ENCODE measurements at places on chromosomes 2 and 18.

DNA sequence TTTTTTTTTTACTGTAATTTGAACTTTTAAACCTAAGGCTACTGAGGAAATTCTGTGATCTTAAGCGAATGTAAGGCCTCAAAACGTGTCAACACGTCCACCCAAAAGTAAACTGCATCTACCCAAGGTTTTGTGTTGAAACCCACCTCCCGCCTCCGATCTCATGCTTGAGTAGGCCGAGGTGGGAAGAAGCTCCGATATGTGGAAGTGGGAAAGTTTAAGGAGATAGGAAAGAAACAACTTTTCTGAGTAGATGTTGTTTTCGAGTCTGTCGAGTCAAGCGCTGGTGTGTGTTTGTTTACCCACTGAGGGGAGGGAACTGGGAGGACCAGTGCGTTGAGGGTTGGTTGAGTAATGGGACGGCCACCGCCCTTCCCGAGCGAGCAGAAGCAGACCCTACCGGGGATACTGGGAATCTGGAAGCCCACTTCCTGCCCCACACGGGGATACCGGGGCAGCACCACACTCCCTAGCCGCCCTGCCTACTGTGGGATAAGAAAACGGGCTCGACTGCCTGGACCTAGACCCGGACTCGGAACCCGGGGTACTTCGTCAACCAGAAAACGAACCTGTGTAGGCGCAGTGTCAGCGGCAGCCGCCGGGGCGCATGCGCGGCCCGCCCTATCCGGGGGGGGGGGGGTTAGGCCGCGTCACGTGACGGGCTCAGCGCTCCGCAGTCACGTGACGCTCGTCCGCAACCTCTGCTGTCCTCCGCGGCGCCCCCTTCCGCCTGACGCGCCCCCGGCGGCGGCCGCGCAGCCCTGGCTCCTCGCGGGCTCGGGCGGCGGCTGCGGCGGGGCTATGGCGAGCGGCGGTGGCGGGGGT is at the start of gene RETREG2:
TSS of gene RETREG2 (plus strand) at position 724 of the 825 bp plus-strand sequence. CDS start at position 802, 78 bp downstream.
- DNase-seq: peak; percentile 91

- DNase-seq: no peak
These were observed 149.7 kb downstream of the EN1 start for GRCh38 chr2:118697781-118698180.

GRCh38 chr2:98372579-98372978 is 26.3 kb downstream of the CNGA3 start:
- DNase-seq: no peak

DNA sequence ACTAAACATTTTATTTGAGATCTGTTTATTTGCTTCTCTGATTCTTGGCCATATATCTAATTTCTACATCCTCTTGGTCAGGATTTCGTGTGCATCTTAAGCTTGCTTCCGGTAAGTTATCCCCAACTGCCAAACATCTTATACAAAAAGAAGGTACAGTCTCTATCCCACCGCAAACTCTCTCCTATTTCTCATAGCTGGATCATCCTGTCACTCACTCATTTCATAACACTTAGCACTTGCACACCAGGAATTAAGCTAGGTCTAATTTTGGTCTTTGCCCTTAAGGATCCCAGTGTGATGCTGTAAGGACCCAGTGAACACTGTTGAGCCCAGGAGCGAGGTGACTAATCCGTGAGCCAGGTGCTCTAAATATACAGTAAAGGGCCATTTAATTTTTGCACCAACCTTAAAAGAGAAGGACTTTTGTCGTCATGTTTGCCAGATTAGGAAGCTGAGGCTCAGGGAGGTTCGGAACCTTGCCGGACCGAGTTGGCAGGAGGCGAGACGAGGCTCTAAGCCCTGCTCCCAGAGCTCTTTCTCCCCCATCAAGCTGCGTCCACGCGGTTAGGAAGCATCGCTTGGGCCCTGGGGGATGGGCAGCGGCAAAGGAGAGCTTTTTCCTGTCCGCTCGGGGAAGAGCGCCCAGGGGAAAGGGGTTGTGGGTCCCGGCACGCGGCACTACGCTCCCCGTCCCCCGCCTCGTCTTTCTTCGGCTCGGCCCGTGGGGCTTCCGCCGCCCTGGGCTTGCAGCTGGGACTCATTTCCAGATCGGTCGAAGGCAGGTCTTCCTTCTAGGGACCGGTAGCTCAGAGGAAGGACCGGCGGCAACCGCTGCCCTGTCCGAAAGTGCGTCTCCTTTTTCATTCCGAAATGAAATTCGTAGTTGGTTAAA is 4.1 kb upstream of the ITPRIPL1 start:
- DNase-seq: no peak

GRCh38 chr2:8515864-8516533 is 165.9 kb upstream of the ID2 start:
- DNase-seq: no peak

DNA sequence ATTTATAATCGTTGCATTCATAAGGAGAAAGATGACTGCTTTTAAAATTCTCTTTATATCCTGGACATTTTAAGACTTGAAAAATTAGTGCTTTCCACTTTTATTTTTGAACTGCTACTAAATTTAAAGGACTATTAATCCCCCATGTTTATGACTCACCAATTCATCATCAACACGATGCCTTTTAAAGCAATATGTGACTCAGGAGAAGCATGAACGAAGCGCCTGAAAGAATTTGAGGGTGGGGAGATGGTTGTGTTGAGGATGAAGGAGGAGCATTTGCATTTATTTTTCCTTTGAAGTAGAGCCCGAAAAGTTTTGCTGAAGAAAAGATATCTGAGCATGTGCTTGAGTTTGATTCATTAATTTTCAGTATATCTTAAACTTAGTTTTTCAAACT is 192.2 kb upstream of the LRRTM1 start:
- no peak for DNase-seq

GRCh38 chr18:475202-476031 is 25.1 kb downstream of the COLEC12 start:
- DNase-seq: no peak

GRCh38 chr2:9113262-9113661 is 93.3 kb upstream of the ASAP2 start:
- no peak for DNase-seq

GRCh38 chr2:39914949-39915348 is 135.9 kb upstream of the THUMPD2 start:
- no peak for DNase-seq

DNA sequence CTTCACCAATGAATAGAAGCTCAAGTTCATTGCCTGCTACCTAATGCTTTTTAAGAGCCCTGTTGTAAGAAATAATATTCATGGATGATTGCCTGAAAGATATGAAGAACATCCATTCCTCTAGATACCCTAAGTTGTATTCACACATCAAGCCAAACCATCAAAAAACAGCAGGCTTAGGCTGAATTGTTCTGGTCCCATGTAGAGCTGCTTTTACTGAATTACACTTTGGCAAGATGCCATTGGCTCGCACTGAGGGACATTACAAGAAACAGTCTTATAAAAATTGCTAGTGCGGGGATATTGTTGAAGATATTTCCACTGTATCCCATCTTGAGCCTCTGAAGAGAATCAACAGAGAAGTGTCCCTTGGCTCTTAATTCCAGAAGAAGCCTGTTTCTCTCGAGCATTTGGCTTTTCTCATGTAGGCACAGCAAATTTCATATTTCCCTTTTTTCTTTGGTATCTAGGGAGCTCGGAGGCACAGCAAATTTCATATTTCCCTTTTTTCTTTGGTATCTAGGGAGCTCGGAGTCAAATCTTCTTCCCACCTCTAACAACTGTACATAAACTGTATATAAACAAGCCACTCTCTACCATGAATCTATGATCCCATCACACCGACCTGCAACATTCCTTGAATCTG is 107.5 kb downstream of the COLEC12 start:
- DNase-seq: no peak

- DNase-seq: no peak
These were observed 138.8 kb downstream of the MYT1L start for GRCh38 chr2:2192091-2192955.

- DNase-seq: no peak
These were observed 345.9 kb downstream of the TSN start for GRCh38 chr2:122101319-122101718.

- DNase-seq: no peak
These were observed 38.8 kb downstream of the ADAM23 start for GRCh38 chr2:206482123-206482522.

- peak; percentile 46 for DNase-seq
These were observed 202.1 kb downstream of the RNF144A start for GRCh38 chr2:7119132-7119835.

DNA sequence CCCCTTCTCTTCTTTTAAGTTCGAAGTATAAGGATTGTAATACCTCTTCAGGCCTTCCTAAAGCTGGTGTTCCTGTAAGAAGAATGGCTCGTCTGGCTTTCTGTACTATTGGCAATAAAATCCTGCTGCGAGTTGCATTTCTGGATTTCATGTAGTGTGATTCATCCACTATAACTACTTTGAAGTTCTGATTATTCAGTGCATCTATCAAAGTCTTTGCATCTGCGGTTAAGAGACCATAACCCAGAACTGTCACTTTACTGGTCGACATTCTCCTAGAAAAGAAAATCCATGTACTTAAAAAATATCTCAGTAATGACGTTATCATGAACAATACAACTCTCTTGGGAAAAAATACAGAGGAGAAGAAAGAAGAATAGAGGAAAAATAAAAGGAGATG is 181.1 kb downstream of the ZRANB3 start:
- DNase-seq: no peak

GRCh38 chr2:179569831-179570233 is 291.6 kb downstream of the ZNF385B start:
- no peak for DNase-seq

DNA sequence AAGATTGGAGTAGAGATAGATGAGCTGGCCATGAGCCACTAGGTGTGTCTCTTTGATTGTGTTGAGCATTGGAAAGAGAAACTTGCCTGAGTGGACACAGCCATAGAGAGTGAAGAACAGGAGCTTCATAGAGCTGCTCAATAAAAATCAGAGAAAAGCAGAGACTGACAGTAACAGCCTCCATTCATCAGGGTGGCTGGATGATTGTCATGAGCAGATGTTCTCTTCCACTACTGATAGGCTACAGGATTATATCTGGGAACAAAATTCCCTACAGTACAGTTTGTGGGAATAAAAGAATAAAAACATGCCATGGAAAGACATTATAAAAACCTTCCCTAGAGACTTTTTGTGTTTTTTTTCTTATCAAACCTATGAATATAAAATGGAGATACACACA is 404.8 kb upstream of the ACVR2A start:
- DNase-seq: no peak

DNA sequence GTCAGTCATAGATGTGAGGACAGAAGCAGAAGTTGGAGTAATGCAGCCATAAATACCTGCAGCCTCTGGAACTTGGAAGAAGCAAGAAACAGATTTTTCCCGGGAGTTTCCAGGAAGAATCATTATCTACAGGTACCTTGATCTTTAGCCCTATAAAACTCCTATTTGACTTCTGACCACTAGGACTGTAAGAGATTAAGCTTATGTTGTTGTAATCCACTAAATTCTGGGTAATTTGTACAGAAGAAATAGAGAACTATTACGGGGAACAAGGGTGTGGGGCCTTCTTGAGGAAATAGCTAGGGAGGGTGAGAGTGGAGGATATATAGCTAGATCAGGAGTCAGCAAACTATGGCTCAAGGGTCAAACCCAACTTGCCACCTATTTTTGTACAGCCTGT is 353.2 kb downstream of the SLC4A3 start:
- DNase-seq: no peak

DNA sequence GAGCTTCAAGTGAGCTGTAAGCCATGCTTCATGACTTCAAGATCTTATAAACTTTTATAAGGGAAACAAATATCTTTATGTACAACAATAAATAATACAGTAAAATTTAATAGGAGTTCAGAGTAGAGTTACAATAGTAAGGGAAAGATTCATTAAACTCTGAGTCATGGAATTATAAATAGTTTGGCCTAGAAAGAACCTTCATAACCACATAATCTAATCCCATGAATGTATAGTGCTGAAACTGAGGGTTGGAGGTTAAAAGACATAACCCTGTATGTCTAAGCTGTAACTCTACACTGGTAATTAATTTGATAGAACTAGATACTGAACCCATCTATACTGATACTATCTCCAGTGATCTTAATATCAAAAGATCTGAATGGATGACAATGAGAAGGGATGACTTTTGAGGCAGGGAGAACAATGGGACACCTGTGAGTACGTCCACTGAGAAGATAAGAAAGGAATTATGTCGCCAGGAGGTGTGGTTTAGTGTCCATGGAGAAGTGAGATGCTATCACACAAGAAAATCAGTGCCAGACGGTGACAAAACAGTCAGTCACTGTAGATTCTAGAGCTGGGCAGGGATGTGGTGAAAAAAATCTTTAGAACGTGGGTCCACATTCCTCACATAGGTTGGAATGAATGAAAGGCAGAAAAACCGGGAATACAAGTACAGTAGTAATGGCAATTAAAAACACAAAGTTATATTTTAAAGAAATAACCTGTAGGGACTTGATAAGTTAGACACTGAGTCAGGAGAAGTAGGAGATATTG is 1.1 kb downstream of the IL1F10 start:
- no peak for DNase-seq

DNA sequence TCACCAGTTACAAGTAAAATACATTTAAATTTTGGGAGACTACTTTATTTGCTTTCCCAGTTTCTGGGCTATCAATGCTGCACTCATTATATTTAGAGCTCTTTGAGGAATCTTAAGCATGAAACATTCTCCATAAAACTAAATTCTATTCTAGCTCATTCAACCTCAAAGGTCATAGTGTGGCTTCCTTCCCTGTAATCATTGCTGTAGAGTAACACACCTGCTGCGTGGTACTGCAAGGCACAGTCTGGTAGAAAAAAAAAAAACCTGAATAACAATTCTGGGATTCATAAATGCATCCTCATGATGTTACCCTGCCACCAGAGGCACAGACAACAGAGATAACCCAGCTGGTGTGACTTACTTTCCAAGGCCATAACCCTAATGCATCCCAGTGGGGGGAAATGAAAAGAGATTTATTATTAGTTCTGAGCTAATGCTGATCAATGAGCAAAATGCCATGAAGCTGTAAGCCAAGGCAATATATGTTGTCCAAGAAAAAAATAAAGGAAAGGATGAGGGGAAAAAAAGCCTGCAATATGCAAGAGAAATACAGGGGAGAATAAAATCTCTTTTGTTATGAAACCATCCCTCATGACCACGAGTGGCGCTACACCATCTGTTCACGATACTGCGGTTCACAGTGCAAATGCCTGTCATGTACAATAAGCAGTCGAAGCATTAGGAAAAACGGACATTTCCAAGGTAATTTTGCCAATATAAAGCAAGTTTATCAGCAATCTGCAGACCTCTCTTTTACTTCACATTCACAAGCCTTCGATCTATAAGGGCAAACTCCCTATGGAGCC is 1481.6 kb upstream of the PIK3C3 start:
- peak; percentile 4 for DNase-seq

DNA sequence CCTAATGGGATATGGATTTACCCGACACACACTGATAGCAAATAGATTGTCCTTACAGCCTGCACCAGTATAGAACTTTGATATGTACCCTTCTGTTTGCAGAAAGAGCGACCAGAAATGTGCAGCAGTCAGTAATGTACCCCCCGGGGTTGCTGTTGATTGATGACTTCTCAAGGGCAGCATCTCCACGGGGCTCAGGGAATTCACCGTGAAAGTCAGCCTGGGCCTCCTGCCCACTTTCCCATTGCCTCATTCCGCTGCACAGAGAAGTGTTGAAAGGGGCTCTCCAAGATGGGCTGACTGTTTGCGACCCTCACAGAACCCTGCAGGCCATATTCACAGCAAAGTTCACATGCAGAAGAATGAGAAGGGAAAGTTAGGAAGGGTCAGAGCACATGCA is 241.3 kb downstream of the PRKCE start:
- DNase-seq: no peak

- no peak for DNase-seq
These were observed 223.7 kb downstream of the SLC4A3 start for GRCh38 chr2:219851169-219851568.

All from Ammon's horn (tissue), 1 donor.